ENCODE measurements at places on chromosomes 13 and 19.
A peak's percentile ranks its signal among the peaks of the same experiment; 100 is the strongest.

DNA sequence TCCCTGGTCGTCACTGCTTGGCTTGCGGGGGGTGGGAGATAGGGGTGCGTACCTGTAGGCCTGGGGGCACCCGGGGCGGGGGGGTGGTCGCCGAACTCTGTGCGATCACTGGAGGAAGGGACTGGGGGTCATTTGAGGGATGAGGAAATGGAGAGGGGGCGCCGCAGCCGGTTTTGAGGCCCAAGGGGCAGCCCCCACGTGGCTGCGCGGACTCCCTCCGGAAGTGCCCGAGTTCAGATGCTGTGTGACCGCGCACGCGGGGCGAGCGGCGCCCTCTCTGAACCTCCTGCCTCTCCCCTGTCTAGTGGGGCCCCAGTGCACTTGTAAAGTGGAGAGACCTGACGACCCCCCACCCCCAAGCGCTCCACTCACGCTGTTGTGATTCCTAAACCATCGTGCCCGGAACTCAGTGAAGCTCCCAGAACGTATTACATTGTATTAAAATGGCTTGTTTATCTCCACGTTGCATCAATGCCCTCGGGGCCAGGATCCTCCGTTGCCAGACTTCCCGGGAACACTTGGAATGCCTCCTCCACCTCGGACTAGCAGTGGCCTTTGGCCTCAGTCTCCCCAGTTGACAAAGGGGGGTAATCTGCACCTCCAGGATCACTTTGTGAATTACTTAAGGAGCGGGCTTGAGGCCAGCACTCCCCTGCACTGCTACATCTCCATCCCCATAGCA is 3.0 kb upstream of the NANOS3 start:
- DNase-seq: no peak

DNA sequence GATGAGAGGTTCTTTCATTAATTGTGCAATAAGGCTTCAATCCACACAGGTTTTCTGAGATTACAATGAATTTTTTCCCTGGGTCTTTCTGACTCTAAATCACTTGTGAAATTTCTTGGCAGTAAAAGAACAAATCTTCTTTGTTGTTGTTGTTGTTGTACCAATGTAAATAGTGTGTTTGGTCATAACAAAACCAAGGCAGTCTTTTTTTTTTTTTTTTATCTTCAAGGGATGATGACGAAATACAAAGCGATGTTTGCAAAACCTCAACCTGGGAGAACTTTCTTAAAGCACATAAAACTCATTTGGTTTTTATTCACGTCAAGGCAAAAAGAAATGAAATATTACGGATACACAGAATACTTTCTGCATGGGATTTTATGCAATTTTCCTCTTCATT is 462.0 kb downstream of the LIG4 start:
- DNase-seq: no peak

- no peak for DNase-seq
These were observed 19.3 kb upstream of the RAB20 start for GRCh38 chr13:110580800-110581199.

GRCh38 chr13:65656740-65657329 is 1573.3 kb downstream of the PCDH9 start:
- DNase-seq: no peak

- DNase-seq: no peak
These were observed 13.3 kb downstream of the TSKS start for GRCh38 chr19:49749771-49750170.

DNA sequence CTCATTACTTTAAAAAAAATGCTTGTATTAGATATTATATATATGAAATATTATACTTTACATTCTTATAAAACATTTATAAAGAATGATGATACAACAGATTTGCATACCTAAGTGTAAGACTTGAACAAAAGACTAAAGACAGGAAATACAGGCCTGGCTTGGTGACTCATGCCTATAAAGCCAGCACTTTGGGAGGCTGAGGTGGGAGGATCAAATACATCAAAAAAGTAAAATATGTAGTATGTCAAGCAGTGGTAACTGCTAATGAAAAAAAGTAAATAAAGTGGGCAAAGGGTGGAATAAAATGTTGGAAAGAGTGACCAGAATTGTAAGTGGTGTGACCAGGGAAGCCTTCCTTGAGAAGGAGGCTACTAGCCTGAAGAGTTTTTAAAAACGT is 133.7 kb downstream of the GGACT start:
- no peak for DNase-seq

GRCh38 chr13:51614350-51614786 is 30.1 kb downstream of the WDFY2 start:
- DNase-seq: peak; percentile 84

- no peak for DNase-seq
These were observed 17.5 kb upstream of the SHC2 start for GRCh38 chr19:478236-478903.

- DNase-seq: no peak
These were observed 1.1 kb upstream of the MRPL34 start for GRCh38 chr19:17304386-17305215.

GRCh38 chr13:23673354-23673753 is 103.1 kb downstream of the TNFRSF19 start:
- DNase-seq: no peak

GRCh38 chr13:43445668-43446067 is 341.1 kb downstream of the ENOX1 start:
- DNase-seq: no peak

DNA sequence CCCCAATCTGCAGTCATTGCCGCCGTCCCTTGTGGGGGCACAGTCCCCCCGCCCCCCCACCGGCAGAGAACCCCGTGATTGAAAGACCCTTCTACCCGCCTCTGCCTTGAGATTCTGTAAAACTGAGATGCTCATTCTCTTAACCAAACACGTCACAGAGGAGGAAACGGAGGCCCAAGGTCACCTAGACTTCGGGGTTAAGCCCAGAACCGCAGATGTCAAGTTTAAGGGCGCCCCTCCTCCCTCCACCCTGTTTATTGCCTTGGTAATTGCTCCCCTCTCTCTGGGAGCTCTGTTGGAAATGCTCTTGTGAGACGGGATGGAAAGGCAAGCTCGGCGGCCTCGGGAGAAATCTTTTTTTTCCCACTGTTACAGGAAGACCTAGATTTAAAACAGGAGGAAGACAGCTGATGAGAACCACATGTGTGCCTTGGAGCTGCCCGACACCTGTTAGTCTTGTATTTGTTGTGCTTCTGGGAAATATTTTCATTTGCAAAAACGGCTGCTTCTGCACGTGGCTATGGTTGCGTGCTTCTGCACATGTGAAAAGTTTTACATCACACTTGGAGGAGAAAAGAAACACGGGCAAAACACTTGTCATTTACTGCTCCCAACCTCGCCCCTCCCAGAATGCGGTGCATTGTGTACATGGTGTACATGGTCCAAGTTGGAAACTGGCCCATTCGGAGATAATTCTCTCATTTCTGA is 1.1 kb upstream of the MED26 start:
- no peak for DNase-seq

DNA sequence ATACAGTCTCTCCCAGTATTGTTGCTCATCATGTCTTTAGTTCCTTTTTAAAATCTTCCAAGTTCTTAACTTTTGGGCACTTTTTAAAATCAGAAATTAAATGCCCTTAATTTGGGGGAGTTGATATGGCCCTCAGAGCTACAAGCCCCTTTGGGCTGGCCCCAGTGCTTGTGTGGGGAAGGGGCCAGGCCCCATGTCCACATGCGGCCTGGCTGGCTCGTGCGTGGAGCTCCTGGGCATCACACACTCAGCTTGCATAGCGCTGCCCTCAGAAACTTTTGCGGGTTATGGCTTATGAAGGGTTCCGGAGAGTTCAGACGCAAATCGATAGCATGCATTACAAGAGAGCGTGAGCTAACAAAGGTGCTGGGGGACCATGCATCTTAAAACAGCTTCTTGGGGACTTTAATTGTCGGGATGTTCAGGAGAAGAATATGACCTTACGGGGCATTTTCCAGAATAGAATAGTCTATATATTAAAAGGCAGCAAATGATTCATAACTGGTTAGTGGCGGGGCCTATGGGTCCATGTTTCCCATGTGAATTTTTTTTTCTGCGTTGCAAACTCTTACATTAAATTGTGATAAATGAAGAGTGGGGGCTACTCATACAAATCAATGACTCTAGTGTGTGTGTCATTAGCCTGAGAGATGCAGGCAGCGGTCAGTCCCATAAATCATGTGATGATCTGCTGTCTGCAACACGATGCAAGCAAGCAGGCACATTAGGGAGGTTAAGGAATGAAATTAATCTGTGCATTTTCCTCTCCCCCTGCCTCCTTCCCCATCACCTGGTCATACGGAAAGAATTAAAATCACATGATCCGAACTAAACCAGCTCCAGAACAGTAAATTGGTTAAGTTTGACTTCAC is 185.8 kb upstream of the TSHZ3 start:
- DNase-seq: no peak

- peak; percentile 36 for DNase-seq
These were observed 4.1 kb downstream of the MAB21L1 start for GRCh38 chr13:35472323-35472881.

DNA sequence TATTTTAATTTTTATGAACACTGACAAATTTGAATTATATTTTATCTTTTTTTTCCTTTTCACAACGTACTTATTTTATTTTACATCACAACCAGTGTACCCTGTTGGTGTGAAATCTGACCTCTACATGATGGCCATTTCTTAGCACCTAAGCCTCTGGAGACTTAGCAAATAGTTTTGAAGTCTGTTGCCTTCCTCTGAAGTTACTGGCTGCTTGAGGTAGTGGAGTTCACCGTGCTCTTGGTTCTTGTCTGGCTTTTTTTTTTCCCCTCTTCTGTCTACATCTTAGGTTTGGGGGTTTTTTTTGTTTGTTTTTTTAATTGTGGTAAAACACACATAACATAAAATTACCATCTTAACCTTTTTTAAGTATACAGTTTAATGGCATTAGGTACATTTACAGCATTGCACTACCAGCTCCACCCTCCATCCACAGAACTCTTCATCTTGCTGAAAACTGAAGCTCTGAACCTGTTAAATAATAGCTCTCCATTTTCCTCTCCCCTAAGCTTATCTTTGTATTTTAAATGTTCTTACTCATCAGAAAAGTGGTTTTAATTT is 94.1 kb upstream of the MLNR start:
- DNase-seq: no peak

- no peak for DNase-seq
These were observed 34.9 kb downstream of the CAB39L start for GRCh38 chr13:49409008-49409407.

DNA sequence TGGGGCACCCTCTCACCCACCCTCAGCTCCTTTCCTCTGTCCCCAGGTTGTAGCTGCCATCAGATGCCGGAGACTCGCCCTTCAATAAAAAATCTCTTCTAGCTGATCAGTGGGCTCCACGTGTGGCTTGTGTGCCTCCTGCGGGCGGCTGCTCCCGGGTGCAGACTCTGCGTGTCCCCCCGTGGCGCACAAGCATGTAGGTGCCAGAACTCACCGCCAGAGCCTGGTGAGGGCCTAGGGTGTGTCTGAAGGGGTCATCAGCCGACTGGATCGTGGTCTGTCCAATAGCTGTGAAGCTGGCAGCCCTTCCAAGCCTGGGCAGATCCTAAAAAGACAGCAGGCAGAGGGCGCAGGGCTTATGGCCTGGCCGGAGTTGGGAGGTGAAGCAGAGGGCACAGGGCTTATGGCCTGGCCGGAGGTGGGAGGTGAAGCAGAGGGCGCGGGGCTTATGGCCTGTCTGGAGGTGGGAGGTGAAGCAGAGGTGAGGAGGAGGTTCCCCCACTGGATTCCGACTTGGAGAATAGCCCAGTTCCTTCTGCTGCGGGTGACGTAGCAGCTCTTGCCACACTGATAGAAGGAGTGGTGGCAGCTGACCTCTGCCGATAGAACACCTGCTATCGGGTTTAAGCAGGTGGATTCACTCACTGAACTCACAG is 11.7 kb downstream of the NOP53 start:
- no peak for DNase-seq

- no peak for DNase-seq
These were observed 1.3 kb downstream of the IL11 start for GRCh38 chr19:55368701-55369563.

DNA sequence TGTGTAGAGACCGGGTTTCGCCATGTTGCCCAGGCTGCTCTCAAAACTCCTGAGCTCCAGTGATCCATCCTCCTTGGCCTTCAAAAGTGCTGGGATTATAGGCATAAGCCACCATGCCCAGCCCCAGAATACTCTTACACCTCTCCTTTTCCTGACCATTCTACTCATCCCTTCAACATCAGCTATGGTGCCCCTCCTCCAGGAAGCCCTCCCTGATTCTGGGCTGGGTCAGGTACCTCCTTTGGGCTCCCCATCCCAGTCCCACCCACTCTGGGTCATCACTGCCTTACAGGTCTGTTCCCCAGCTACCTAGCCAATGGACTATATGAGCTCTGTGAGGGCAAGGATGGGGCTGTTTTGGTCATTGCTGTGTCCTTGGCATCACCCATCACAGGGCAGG is 9.6 kb downstream of the TGFB1 start:
- no peak for DNase-seq

GRCh38 chr13:72165276-72165675 is 298.3 kb upstream of the DACH1 start:
- DNase-seq: no peak

DNA sequence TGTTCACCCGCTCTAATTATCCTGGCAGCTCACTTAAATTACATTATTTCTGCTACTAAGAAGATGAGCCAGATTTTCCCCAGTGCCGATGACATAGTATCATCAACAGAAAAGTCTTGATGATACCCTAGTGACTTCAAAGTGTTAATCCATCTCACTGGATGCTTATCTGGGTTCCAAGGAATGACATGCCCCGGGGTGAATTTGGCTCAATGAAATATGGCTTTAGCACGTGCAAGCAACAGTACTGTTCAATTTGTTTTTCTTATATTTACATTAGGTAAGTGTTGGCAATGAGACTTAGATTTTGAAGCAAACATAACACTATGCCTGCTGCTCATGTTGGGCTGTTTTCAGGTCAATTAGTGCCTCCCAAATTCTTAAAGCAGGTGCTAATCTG is 548.2 kb upstream of the SLITRK1 start:
- no peak for DNase-seq

- DNase-seq: no peak
These were observed 2.9 kb downstream of the SUPT5H start for GRCh38 chr19:39448271-39448670.

DNA sequence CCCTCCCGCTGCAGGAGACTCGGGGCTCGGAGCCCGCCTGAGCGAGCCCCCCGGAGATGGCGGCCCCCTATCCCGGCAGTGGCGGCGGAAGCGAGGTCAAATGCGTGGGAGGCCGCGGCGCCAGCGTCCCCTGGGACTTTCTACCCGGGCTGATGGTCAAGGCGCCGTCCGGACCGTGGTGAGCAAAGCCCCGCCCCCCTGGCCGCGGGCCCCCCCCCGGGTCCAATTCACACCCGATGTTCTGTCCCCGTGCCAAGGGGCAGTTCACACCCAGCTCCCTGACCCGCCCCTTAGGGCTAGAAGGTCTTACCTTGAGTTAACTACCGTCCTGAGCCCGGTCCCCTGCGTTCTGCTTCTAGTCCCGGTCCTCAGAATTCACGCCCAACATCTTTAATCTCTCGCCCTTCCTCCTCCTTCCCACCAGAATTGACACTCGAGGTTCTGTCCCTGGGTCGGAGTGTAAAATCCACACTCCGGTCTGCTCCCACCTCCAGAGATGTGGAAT is 1.4 kb downstream of the NPAS1 start:
- DNase-seq: no peak

GRCh38 chr19:35557539-35558399 is 5.7 kb downstream of the ATP4A start:
- no peak for DNase-seq

GRCh38 chr13:89897681-89898080 is 1449.8 kb upstream of the MIR17HG start:
- DNase-seq: no peak

- DNase-seq: no peak
These were observed 46.6 kb downstream of the HTR2A start for GRCh38 chr13:46850214-46850613.

Measured in T-helper 2 cell (primary cell).